Activated CD4-positive, alpha-beta T cell treated with anti-CD3 and anti-CD28 coated beads, Interleukin-2, amount 50 U/mL, for 16 hours (primary cell): ENCODE measurements at places on chromosomes 13 and 19.

DNA sequence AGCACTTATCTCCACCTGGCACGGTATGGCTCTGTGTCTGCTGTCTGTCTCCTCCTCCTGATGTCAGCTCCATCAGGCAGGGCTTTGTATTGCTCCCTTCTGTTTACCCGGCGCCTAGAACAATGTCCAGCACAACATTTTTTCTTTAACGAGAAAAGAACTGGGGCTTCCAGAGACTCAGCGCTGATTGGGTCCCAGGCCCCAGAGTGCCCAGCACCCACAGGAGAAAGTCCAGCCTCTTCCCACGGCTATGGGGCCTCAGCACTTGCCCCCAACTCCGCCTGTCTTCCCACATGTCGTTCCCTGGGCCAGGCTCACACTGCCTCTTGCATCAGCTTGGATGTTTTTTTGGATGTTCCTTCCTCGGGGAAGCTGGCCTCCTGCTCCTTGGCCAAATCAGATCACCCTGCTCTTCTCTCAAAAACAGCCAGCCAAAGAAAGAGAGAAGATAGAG, 6.9 kb downstream of the MYPOP start:
- no peak for DNase-seq

DNA sequence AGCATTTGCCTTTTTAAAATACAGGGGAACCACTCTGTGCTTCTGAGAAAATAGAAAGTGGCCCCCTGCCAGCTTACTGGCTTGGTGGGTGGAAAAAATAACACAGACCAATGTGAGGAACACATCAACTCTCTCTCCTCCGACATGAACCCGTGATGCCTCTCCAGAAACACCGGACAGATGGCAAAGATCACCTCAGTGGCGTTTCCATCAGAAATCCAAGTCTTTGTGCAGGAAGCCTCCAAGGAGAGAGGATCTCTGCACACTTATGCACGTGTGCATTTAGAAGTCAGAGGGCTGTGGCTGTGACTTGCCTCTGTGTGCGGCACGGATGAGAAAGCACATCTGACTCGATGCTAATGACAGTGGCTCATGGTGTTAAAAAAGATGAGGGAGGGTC, 112.3 kb upstream of the KLF12 start:
- DNase-seq: no peak

DNA sequence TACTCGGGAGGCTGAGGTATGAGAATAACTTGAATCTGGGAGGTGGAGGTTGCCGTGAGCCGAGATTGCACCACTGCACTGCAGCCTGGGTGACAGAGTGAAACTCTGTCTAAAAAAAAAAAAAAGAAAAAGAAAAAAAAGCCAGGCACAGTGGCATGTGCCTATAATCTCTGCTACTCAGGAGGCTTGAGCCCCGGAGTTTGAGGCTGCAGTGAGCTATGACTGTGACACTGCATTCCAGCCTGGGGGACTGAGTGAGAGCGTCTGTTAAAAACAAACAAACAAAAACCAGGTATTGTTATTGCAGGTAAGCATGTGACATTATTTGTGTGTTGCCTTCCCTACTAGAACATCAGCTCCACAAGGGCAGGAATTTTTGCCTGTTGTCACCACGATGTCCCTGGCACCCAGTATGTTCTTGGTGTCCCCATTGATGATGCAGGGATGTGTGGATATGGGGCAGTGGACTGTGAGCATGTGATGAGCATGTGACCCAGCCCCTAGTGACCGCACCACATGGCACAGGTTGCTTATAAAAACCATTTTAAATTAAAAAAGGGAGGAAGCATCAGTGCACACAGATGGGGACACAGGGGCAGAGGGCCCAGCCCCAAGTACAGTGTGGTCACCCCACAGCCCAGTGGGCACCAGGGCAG, 1.6 kb upstream of the KANK2 start:
- no peak for DNase-seq

- DNase-seq: no peak
Measured at GRCh38 chr13:60099631-60100420, 63.9 kb downstream of the DIAPH3 start.

GRCh38 chr13:47220453-47221140, 323.7 kb upstream of the HTR2A start:
- no peak for DNase-seq

DNA sequence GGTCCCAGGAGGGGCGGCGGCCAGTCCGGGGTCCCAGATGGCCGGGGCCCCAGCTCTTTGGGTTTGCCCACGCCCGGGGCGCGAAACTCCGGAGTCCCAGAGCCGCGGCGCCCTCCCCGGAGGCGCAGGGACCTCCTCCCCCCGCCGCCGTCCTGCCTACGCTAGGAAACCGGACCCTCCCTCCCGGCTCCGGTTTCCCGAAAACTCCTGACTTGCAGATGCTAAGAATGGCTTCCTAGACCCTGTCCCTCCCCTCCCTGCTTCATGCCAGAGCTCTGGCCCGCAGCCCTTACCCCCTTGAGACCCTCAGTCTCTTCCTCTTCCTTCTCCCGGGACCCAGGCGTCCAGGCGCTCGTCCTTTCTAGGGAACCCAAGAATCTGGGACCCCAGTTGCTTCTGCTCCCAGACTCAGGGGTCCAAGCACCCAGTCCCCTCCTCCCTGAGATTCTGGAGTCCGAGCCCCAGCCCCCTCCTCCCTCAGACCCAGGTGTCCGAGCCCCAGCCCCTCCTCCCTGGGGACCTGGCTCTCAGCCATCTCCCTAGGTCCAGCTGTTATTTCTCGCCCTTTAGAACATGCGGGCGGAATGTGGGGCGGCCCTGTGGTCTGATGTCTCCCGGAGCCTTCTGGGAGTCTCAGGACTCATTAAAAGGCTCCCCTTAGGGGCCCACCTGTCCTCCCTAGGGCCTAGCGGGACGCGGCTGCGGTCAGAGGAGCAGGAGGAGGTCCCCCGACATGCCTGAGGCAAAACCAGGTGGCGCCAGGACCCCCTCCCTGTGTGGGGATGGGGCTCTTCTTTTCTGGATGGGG, at the start of gene MYBPC2:
Gene MYBPC2 (plus strand): TSS at position 672 of the 808 bp plus-strand sequence. CDS start 62 bp downstream, at position 734.
- no peak for DNase-seq

DNA sequence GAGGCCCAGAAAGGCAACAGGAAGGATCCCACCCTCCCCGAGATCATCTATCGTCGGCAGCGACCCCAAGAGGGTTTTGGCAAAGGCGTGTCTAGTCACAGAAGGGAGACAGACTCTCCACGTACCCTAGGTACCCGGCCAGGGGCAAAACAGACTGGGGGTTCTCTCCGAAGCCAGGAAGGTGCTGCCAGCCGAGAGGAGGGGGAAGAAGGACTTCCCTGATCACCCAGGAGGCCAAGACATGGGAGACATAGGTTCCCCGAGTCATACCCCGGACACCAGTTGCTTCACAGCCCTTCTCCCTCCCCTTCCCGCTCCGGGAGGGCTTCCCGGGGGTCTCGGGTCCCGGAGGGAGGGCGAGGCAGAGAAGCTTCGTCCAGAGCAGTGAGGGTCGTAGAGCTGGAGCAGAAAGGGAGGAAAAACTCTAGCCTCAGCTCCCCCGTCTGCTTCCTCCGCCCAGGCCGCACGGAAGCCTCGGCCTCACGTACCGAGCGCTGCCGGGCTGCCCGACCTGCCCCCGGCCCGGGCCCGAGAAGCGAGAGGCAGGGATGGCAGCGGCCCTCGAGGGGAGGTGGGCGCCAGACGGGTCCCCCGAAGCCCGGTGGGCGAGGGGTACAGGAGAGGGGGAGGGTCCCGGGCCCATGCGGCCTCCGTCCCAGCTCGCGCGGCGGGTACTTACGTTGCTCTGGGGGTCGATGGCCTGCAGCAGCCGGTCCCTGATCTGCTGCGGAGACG, 644 bp downstream of the MED26 start:
- DNase-seq: no peak
